ENCODE measurements at places on chromosomes 12 and 14.

GRCh38 chr12:114499338-114499737, 93.4 kb upstream of the TBX5 start:
- DNase-seq: no peak

- no peak for DNase-seq
These were observed 4.5 kb upstream of the CDK17 start for GRCh38 chr12:96404696-96405095.

DNA sequence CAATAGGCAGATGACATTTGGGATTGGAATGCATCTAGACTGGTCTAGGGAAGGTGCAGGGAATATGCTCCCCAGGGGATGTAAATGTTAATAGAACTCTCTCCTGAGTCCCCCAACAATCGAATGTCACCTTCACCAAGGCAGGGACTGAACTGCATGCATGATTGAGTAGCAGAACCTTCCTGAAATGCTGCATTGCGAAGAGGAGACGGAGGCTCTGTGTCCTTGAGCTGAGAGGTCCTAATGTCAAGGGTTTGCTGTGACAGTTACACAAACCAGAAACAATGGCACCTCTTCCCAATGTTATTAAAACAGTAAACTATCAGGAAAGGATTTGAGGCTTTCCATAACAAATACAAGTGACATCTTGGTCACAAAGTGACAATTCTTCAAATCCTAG, 117.5 kb upstream of the SFSWAP start:
- DNase-seq: no peak

DNA sequence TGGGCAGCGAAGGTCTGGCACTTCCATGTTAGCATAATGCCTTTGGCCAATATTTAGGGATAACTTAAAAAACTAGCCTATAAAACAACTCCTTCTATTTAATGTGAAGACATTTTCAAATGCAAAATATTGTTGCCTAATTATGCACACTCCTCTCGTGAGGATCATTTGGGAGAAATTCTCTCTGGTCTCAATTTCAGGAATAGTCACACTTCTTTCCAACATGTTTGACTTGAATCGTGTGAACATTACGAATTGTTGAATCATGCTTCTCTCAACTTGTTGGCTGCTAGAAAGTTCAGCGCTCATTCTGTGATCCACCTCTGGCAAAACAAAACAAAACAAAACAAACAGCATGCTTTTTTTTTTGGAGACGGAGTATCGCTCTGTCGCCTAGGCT, 313.2 kb downstream of the SEC23A start:
- no peak for DNase-seq

- no peak for DNase-seq
These were observed 30.1 kb downstream of the VRK1 start for GRCh38 chr14:96827290-96827689.

- no peak for DNase-seq
These were observed 58.6 kb downstream of the MON2 start for GRCh38 chr12:62525271-62525670.

GRCh38 chr14:93857081-93857480, 68.8 kb upstream of the PRIMA1 start:
- no peak for DNase-seq

- DNase-seq: no peak
These were observed 46.2 kb downstream of the TRHDE start for GRCh38 chr12:72318341-72318740.

GRCh38 chr14:61977217-61977616, 215.0 kb downstream of the SNAPC1 start:
- no peak for DNase-seq

GRCh38 chr12:64800640-64801039, 23.8 kb upstream of the TBC1D30 start:
- no peak for DNase-seq

GRCh38 chr12:130236446-130236845, 74.2 kb downstream of the FZD10 start:
- no peak for DNase-seq

DNA sequence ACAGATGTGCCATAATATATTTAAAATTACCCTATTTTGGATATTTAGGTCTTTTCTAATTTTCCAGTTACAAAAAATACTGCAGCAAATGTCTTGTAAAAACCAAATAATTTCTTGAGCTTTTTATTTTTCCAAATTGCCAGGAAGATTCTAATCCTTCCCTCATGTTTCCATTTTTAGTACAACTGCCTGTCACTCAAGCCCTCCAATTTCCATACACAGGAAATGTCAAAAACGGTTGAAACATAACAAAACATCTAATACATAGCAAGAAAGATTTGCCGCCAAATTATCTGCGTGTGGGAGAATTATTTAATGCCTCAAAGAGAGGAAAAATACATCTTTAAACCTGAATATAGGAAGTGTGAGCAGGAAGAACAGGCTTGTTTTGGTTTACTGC, 2.3 kb upstream of the FOXJ2 start:
- no peak for DNase-seq

DNA sequence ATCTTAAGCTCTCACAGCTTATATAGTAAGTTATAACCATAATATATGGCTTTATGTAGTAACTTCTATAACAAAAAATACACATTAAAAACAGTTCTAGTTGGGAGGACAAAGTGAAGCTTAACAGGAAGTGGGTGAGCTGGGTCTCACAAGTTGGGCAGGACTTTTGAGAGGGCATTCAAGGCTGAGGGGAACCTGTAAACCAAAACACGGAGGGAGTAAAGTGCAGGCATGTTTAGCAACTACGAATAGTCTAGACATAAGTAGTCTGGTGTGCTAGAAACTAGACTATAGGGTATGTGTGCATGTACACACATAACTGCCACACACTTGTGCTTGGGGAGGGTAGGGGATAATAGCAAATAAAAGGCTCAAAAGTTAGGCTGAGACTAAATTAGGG, 14.2 kb upstream of the NEK9 start:
- no peak for DNase-seq

GRCh38 chr14:50806241-50806933, 24.6 kb downstream of the NIN start:
- DNase-seq: no peak

Data from HAP-1 (cell line).